ENCODE measurements at places on chromosomes 3 and 15.

DNA sequence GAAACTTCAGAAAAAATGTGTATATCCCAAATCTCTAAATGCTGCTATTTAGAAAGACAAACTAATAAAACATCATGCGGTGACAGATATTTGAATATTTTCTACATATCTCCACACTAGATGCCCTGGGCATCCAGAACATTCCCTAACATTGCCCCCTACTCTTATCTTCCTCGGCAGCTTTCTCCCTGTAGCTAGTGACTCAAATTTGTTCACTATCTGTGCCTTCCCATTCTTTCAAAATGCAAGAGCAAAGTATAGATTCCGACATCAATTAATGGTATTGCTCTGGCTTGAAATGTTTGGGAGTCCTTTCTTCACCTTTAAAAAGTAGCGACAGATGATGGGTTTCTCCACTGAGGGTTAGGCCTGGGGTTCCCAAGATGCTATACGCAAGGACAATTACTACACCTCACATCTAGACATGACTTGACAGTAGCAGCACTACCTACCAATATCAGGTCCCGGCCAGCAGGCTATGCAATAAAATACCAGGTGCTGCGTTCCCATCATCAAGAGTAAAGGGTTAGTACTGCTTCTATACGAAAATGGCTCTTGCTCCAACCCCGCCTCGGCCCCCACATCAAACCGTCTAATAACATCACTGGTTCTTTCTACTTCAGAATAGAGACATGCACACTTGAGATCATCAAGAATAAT lies 631 bp downstream of the UBR1 start:
- DNase-seq = no peak

- DNase-seq = no peak
These were observed 119.5 kb downstream of the TMCC1 start for GRCh38 chr3:129773691-129774663.

GRCh38 chr3:48367201-48367600 lies 4.8 kb upstream of the FBXW12 start:
- no peak for DNase-seq

DNA sequence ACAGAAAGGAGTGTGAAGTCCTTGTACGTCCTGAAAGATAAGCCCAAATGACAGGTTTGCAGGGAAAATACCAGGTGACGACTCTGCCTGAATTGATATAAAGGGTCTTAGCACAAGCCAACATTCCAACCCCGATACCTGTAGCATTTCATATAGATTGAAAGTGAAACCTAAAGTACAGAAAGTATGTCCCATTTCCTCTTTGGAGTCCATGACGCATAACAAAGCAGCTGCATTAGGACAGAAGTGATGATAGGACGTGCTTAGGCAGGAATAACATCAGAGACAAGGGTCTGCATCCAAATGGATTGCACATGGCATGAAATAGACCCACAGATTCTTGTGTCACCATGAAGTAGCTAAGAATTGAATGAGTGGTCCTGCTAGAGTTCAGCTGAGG lies 187.0 kb upstream of the ROBO1 start:
- DNase-seq = no peak

- no peak for DNase-seq
These were observed 783.7 kb downstream of the AGBL1 start for GRCh38 chr15:86863226-86863915.

DNA sequence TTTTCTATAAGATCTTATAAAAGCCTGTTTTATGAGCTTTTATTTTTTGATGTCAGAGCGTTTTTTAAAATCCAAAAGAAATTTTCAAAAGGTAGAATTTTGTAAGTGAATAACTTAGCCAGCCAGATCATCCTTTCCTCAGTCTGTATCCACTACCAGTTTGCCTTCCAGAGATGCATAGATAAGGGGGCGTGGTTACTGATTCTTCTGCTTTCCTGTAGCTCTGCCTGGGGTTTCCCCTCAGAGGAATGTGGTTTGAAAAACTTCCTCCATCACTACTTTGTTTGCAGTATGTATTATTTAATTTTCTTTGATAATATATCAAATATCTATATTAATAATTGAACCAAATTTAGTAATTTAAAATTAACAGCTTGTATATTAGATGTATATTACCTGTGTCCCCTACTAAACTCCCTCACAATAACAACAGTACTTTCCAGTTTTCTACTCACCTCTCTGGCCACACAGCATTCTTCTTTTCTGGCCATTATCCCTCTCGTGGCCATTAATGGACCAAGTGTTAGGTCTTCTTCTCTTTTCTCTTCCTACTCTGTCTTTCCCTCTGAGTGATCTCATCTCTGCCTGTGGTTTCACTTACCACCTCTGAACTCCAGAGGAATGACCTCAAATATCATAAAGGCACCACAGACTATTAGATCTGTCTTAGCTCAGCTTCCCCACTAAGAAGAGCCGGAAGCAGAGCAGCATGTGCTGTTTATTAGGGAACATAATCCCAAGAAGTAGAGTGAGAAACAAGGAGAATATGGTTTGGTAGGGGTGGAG lies 239.7 kb downstream of the UBE2E2 start:
- no peak for DNase-seq

Data from kidney (tissue), 22 donors.